Stimulated activated CD4-positive, alpha-beta T cell treated with anti-CD3 and anti-CD28 coated beads, Interleukin-1b, Interleukin-23, amount 100 ng/mL, for 1 hour (primary cell): ENCODE measurements at places on chromosomes 12 and 14.

- no peak for DNase-seq
Measured at GRCh38 chr14:99786511-99786989, 6.7 kb upstream of the EML1 start.

DNA sequence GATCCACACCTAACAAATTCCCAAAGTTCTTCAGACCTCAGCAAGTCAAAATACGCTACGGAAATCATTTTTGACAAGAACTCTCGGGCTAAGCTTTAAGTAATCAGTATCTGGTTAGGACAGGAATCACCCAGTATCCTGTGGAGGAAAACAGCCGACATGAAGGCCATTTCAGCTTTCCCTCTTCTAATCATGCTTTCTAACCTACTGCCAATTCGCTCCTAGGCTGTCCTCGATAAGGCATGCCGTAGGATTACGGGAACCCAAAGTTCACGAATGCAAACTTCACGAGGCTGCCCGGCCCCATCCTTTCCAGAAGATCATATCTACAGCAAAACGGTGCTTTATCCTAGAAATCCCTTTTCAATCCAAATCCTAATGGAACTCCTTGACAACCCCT, 81.8 kb upstream of the PTPRB start:
- no peak for DNase-seq

DNA sequence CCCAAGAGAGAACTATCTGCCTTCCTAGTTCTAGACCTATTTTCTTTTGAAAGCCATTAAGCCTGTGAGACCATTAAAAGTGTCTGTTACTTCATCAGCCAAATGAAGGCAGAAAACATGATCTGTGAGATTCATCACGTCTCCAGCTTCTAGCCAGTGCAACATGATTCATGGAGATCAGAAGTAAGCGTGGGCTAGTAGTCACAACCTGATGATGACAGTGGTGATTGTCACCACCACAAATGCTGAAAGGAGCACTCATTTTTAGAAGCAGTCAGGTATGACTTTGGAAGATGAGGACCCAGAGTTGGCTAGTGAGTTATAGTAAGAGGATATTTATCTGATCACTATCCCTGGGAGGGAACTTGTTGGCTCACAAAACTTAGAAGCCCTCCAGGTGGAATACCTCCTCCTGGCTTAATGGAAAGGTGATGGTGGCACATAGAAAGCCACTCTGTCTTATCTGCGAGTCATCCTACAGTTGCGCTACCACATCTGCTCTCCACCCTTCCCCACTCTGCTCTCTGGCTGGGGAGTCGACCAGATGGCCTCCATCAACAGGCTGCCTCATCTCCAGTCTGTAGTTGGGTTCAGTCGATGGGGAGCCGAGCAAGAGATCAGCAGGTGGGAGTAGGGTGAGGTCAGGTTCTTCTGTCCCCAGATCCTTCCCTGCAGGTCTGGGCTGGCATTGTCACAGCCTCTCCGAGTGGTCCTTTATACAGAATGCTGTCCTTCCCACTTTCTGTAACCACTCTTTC, 317.6 kb upstream of the FKBP4 start:
- DNase-seq = no peak

DNA sequence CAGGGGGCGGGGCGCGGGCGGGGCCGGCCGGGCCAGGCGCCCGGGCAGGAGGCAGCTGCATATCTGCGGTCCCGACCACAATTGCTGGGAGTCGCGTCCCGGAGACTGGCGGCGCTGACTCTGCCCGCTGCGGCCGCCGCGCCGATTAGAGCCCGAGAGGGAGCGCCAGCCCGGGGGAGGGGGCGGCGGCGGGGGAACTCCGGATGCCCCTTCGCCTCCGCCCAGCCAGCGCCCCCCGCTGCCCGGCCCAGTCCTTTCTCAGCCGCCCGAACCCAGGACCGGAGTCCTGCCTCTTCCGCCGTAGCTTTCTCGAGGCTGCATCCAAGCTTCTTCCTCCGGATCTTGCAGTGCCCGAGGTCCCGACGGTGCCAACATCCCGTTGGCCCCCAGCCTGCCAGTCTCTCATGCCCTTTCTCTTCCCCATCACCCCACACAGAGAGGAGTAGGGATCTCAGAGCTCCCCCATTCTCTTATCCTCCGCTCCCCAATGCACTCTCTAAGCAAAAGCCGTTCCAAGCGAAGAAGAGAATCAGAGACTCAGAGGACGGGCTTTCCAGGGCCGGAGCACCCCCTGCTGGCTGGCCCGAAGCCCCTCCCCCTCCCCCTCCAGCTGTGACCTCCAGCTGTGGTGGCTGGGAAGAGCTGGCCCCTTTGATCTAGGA, 8.8 kb upstream of the SP7 start:
- DNase-seq = peak; percentile 58

DNA sequence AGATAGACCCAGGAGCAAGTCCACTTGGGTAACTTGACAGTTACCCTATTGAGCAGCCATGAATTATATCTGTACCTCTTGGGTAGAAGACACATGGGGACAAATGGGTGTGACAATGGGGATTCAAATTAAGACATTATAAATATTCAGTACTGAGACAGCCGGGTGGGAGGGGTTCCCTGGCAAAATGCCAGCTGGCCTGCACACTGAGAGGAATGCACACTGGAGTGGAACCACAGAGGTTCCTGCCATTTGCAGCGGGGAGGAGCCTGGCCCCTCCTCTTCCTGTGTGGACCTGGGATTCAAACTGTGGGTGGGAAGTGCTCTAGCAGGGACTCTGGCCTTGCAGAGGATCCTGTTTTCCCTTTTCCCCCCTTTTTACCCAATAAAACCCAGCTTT, 118.7 kb upstream of the CDKN3 start:
- DNase-seq = no peak

DNA sequence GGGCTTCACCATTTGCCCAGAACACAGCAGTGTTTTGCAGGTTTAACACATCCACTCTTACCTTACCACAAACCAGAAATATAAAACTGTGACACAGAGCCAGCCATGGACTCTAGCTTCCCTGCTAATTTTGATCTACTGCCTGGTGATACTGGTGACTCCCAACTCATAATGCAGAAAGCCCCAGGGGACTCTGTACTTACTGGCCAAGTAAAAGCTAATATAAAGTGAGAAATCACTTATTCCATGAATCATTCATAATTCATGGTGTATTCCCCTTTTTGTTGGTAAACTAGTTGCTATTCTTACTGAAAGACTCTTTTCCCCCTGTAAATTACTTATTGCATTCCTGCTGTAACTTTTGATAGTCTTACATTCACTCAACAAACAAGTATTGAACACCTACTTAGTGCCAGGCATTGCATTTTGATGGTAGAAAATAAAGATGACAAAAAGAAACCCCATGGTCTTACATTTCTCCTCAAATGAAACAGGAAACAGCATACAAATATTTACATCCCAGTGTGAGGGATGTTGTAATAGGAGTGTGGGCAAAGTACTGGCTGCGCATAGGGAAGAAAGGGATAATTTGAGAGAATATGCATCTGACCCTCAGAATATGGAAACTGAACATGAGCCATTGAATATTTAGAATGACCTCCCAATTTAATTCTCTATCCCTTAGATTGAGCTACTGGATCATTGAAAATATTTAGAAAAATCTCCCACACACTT, 279.6 kb downstream of the PDZRN4 start:
- no peak for DNase-seq

- no peak for DNase-seq
Measured at GRCh38 chr14:86999036-86999435, 993.9 kb downstream of the GALC start.

DNA sequence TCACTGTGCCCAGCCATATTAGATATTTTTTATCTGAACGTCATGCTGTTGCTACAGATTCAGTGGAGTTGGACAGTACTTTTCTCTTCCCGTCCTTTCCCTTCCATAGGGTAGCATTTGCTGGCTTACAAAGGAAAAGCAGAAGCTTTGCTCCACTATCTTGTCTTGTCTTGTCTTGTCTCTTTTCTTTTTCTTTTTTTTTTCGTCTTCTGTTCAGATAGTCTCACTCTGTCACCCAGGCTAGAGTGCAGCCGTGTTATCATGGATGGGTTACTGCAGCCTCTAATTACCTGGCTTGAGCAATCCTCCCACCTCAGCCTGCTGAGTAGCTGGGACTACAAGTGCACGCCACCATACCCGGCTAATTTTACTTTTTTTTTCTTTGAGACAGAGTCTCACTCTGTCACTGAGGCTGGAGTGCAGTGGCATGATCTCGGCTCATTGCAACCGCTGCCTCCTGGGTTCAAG, 21.1 kb downstream of the OR10G3 start:
- DNase-seq = no peak

GRCh38 chr12:104136577-104136976, 1.4 kb downstream of the NFYB start:
- DNase-seq = no peak

- no peak for DNase-seq
Measured at GRCh38 chr12:4303750-4304149, 17.3 kb upstream of the TIGAR start.

DNA sequence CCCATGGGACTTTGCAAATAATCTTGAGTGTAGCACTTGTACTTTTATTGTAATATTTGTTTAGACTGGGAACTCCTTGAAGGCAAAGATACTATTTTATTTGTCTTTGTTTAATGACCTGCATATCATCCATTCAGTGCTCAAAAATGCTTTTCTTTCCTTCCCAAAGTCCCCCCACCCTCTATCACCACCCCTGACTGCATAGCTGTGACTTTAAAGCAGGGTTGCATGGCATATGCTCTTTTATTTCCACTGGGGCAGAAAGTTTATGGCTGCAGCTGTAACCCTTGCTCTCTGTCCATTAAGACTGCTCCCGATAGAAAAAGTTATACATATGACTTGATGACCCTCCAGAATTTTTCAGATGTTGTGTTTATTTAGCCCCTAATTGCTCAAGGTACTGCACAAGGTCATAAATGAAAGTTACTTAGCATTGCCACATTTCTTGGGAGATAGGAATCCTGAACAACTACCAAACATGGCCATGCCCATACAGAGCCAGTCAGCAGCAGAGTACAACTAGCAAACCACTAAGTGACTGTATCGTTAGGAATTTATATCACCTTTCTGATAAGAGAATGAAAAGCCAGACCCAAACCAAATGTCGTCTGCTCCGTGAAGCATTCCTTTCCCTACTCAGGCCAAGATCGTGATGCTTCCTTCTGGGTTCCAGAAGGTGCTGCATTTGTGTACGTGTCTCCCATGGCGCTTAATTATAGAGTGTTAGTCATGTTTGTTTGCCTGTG, 114.3 kb downstream of the DIP2B start:
- DNase-seq = no peak

DNA sequence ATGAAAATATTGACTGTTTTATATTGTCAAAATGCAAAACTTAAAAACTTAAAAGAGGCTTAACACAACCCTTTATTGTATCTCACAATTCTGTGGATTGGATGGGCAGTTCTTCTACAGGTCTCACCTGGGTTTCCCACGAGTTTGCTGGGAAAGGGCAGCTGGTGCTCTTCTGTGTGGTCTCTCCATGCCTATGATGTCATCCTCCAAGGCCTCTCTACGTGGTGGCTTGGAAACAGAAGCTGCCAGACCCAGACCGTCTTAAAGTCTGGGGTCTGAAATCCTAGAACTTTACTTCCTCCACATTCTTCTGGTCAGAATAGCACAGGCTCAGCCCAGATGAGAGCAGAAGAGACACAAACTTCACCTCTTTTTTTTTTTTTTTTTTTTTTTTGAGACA, 36.5 kb upstream of the KICS2 start:
- DNase-seq = no peak

DNA sequence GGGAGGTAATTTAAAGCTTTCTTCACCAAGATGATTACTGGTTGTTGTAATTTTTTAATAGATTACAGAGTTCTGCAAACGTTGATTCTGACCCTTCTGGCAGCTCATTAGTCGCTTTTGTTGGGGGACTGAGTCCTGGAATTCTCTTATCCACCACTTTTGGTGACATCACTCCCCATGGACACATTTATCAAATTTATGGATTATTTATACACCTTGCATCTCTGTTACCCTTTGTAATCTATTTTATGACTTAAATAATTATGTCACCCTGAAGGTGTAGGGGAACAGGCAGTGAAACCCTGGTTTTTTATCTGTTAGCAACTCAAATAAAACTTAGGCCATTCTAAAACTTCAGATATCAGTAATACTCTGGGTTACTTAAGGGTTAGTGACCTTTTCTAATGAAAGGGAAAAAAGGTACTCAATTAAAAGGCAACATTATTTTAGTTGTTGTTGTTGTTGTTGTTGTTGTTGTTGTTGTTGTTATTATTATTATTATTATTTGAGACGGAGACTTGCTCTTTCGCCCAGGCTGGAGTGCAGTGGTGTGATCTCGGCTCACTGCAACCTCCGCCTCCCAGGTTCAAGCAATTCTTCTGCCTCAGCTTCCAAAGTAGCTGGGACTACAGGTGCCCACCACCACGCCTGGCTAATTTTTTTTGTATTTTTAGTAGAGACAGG, 58.9 kb upstream of the RNU6-7 start:
- no peak for DNase-seq

DNA sequence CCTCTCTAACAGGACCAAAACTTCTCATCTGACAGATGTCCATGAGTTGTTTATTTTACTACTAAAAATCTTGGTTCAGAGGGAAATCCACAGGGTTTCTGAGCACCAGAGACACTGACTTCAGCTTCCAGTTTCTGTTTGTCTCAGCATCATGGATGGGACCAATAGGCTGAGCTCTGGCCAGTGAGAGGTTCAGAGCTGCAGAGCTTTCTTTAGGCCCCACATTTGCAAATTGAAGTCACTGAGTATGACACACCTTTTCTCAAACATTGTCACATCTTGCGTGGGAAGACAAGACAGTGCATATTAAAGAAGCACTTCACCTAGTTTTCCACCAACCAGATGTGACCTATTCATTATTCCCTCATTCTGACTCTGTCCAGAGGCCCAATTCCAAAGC, 45.2 kb downstream of the RDH12 start:
- no peak for DNase-seq

GRCh38 chr14:26794731-26795130, 196.9 kb upstream of the NOVA1 start:
- DNase-seq = no peak

GRCh38 chr14:35875296-35875695, 49.2 kb downstream of the BRMS1L start:
- no peak for DNase-seq

DNA sequence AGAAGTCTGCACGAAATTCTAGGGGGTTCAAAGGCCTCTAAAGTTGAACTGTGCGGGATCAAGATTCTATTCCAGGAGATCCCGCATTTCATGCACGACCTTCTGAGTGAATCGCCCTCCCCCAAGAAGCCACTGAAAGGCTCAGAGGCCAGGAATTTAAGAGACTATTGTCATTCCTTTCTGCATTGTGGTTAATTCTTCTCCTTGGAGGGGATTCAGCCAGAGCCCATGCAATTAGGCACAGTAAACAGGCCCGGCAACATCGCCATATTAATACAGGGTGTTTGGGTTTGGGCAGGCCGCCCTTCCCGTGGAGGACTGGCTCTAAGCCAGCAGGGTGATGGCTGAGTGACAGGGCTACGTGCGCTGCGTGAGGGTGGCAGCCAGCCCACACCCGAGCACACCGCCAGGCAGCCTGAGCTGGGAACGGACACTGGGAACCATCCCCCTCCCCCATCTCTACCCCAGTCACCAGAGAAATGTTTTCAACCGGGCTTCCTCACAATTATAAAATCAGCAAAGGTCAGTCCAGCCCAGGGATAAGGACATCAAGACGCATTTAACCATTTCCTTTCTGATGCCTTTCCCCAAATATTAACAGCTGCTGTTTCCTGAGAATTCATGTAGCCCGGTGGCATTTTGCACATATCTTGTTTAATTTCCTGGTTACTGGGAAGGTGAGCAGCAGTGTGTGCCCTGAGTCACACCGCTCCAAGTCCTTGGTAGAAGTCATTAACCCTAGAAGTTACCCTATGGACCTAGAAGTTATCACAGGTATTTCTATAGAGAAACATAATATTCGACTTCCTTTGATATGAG, 12.5 kb downstream of the EGLN3 start:
- DNase-seq = no peak
